ENCODE measurements at places on chromosomes 12 and 14.

DNA sequence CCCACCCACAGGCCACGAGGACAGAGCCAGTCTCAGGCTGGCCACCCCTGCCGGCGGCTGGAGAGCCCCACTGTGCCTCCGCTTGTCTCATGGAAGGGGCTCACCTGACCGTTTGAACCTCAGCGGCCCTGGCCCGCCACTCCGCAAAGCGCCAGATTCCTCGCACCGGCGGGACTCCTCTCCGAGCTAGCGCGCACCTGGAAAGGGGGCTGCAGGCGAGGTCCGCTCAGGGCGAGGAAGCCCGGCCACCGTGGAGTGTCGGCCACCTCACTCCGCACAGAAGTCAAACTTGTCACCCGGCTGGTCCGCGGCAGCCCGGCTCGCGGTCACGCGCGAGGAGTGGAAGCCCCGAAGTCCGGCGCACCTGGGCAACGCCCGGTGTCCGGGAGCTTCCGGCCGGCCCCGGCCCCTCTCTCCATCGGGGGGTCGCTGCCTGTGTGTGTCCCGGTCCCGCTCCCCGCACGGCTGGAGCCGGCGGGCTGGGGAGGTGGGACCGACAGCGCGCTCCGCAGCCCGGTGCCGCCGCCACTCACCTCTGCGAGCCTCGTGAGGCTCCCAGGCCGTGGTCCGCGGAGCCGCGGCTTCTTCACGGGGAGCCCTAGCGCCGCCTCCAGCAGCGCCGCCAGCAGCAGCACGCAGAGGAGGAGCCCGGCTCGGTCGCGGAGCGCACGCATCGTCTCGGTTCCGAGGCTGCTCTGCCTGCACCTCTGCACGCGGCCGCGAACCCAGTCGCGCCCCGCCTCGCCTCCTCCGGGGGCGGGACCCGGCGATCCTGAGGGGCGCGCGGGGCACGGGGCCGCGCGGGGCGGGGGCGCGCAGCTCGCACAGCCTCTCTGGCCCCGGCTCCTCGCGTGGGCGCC is at the start of gene ISM2:
ISM2 (minus strand) TSS at position 697 of the 860 bp plus-strand sequence; CDS start at position 674, 23 bp downstream.
- peak; percentile 51 for DNase-seq

DNA sequence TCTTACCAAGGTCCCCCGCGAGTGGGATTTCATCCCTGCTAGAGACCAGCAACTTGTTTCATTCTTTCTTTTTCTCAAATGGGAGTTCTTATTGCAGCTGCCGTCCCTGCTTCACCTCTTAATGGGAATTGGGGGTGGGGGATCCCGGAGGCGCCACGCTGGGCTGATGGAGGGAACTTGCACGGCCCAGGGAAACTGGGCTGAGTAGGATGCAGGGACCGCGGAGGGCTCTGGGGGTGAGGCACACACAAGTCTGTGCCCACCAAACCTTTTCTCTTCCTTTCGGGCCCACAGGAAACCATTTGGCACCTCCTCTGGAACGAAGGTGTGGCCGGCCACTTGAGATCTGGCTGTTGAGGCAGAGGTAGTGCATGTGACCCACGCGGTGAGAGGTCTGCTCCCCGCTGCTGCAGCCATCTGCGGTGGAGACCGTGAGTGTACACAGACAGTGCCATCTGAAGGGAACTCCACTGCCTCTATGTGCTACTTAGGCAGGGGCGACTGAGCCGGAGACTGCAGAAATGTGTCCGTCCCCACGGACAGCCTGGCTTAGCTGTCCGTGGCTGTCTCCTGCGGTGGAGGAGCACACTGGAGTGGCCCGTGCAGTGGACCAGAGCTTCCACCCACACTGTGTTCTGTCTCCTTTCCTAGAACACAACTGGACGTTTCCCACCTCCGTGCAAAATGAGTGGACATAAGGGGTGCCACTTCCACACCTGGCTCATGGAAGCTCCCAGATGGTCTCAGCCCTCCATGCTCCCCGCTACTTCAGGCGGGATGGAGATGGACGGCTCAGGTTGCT is 42.1 kb upstream of the TESC start:
- DNase-seq = no peak

DNA sequence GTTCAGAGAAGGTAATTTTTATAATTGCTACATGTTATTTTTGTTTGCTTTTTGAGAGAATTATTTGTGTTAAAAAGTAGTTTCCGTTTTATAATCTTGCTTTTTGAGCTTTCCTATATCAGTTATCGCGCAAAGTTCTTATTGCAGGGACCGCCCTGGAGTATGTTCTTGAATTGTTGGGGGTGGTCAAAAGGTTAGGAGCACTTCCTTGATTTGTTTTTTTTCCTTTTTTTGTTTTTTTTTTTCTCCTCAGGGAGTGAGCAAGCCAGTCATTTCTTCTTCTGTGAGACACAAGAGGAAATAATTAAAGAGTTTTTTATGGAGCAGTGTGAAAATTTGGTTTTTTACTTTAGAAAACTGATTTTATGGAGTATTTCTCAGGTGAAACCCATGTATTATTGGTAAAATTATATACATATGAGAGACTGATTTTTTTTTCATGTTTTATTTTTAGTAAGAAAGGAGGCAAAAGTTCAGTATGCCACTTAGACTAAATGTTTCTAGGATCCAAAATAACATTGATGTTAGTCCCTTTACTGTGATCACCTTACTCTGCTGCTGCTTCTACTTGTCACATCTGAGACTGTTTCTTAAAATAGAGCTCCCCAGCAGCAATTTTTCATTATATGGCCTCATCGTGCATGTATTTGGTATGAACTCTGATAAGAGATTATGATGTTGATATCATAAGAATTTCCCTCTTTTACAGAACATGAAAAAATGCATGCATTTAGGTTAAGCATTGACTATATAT is 26.6 kb downstream of the PLEKHA5 start:
- no peak for DNase-seq

DNA sequence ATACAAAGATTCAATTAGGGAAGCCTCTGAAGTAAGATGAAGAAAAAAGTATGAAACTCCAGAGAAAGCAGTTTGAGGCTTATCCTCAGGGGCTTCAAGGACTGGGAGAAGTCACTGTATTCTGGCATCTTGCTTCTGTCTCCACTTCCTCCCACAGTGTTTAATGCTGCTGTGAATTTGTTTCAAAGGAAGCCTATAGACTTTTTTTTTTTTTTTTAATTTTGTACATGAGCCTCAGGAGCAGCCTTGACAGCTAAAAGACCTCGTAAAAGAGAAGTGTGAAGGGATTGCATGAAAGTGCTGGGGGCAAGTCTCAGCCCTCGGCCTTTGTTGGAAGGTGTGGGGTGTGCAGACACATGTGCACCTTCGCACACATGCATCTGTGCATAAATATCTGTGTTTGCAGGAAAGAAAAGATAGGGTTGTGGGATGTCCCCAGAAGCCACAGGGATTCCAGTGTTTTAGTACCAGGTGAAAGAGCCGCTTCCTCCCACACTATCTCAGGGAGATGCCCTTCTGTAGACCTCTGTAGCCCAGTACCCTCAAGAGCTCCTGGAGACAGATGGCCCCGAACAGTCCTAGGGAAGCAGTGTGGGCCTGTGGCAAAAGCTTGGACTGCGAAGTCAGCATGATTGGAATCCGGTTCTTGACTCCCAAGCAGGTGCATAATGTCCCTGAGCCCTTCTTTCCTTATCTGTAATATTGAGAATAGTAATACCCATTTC is 193.5 kb upstream of the BCL2L14 start:
- DNase-seq = no peak

DNA sequence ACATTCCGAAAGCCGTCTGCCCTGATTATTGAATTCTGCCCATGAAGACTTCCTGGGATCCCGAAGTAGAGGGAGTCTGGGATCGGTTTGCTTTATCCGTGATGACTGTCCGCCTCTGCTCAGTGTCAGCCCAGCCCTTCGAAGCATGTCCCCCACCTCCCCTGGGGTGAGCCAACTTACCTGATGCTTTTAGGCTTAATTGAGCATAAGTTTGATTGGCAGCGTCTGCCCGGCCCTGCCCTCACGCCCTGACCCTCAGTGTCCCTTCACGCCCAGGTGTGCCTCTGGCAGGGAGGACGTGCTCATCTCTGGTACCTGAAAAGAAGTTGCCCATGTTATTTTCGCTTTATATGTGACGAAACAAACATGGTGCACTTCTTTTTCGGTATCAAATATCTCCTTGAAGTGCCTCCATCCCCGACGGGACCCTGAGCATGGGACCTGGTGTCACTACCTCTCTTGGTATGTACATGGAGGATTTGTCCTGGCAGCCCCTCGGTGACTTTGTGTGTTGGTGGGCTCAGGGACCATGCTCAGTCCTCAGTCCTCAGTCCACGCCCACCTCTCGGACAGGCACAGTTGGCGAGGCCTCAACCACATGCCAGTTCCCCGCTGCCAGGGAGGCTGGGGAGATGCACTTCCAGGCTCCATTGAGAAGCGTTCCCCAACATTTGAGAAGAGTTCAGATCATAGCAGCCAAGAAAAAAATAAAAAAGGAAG is 130.1 kb upstream of the RTL1 start:
- peak; percentile 48 for DNase-seq

- DNase-seq = peak; percentile 66
Measured at GRCh38 chr12:3641428-3642018, 111.4 kb downstream of the CRACR2A start.

DNA sequence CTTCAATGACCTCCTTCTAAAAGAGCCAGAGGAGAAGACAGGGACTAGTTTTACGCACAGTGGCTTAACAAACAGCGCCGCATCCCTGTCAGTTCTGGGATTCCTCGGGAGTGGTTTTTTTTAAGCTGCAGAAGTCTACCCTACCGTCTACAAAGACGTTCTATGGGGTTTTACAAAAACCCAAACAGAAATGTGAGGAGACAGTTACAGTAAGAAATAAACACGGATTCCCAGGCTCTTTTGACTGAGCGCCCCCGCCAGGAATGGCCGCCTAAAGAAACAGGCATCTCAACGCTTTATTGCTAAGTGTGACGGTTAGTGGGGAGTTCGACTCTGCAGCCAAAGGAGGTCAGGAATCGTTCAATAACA is 484 bp downstream of the ALKBH1 start:
- no peak for DNase-seq

DNA sequence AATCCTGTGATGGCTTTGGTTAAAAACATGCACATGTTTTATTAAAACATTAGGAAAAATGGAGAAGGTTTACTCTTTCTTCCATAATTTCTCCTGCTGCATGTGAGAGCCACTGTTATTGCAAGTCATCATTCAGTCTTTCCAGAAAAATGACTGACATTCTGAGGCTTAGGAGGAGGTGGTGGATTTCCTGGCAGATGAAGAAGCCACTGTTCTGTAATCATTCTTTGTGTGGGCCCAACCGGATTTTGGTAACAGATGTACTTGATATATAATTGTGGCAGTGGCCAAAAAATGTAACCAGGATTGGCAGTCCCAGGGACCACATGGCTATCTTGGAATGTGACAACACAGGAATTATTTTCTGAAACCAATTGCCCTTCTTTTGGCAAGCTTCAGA is 120.2 kb downstream of the DAAM1 start:
- DNase-seq = no peak

DNA sequence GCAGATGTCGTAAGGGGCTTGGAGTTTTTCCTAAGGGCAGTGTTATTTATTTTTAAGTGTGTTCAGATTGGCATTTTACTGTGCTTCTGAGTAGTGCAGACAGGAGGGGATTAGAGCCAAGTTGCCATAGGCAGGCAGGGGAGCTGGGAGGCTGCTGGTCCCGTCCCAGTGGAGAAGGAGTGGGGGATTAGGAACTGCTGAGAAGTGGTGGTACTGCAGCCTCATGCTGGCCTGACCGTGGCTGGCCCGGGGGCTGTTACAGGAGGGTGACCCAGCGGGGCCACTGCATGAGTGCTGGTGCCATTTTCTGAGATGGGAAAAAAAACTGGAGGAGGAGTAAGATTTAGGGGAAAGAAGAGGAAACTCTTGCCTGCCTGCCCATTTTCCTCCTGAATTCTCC is 52.3 kb upstream of the DLK1 start:
- DNase-seq = no peak

GRCh38 chr14:81147140-81147897 is 73.4 kb downstream of the GTF2A1 start:
- DNase-seq = no peak

DNA sequence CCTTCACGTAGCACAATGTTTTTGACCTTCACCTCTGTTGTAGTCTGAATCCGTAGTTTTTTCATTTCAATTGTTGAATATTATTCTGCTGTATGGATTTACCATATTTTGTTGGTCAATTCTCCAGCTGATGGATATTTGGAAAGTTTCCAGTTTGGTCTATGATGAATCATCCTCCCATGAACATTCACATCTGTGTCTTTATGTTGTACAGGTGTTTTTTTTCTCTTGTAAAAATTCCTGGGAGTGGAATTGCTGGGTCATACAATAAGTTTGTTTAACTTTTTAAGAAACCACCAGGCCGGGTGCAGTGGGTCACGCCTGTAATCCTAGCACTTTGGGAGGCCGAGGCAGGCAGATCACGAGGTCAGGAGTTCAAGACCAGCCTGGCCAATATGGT is 36.7 kb upstream of the GNG2 start:
- DNase-seq = no peak

GRCh38 chr12:121576851-121577391 is 3.9 kb downstream of the KDM2B start:
- DNase-seq = no peak

DNA sequence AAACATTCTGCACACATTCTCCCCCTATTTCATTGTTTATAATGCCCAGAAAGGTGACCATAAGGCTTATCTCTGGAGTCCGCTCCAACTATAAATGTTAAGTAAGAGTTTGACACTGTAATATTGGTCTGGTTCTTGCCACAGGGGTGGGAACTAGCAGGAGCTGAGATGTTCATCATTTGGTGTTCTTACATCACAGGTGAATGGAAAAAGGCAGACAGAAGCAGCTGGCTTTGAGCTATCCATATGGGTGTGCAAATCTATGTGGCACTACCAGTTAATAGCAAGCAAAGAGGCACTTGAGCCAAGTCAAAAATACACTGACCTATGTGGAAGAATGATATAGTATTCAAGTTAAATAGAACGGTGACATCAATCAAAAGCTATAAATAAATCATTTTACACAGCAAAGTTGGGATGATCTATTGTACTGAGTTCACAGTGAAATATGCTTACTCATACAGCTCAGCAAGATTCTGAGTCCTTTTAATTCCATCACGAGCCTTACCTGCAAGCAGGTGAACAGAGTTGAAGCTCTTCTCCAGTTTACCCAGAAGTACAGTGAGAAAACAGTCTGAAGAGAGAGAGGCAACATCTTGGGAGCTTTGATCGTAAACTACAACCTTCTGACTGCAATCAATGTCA is 43.2 kb downstream of the DUSP16 start:
- no peak for DNase-seq

GRCh38 chr12:117100851-117101673 is 1.8 kb upstream of the TESC start:
- DNase-seq = no peak

DNA sequence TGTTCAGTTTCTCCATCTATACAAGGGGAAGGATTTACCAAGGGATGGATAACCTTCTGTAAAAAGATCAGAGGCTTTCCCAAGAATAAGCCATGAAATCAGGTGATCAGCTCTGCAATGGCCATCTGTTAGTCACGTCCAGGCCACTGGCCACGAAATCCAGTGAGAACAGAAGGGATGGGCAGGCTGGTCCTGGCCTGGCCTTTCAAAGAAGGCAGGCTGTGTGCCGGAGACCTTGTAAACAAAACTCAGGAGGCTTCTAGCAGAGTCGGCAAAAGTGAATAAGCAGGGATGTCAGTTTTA is 68.5 kb downstream of the RNF34 start:
- DNase-seq = no peak

GRCh38 chr12:44078273-44078672 is 242.4 kb downstream of the TMEM117 start:
- DNase-seq = no peak

Measured in sciatic nerve (tissue), 2 donors.